ENCODE measurements at places on chromosomes 7 and 10.
A peak's percentile ranks its signal among the peaks of the same experiment; 100 is the strongest.

DNA sequence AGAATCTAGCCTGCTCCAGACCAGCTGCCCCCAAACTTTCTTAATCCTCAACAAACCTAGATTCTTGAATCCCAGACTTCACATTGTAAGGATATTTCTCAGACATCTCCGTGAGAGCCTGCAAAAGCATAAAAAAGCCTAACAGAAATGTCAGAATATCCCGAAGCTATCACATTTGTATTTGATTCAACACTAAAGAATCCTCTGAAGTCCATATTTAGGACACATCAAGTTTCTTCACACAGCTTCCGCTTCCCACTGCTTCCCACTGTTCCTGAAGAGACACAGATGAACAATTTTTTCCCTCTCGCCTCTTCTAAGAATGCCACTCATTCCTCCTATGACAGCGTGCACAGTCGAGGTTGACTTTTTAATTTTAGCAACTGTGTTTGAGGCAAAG, 396.2 kb upstream of the IGFBP3 start:
- DNase-seq, result no peak

DNA sequence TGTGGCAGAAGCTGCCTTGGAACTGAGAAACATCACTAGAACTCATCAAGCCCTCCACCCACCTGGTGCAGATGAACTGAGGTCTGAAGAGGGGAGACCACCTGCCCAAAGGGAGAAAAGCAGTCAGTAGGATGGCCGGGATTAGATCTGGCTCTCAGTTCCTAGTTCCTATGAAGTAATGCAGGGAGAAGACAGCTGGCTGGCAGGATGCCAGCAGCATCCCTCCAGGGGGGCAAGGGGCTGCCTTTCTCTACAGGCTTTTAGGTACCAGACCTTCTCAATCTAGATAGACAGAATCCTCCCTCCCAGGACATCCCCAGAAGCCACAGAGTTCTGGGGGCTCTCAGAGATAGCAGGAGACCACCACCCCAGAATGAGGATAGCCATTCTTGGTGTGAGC, 7.8 kb downstream of the CRHR2 start:
- DNase-seq, result no peak

- DNase-seq, result no peak
Measured at GRCh38 chr7:49327155-49327554, 402.8 kb downstream of the CDC14C start.

- peak; percentile 45 for DNase-seq
Measured at GRCh38 chr7:137146552-137147337, 196.8 kb downstream of the PTN start.

GRCh38 chr10:7388602-7389001, 22.2 kb downstream of the SFMBT2 start:
- no peak for DNase-seq

- DNase-seq, result no peak
Measured at GRCh38 chr7:123719197-123719721, 29.5 kb downstream of the WASL start.

GRCh38 chr7:142134909-142135308, 23.4 kb downstream of the MGAM2 start:
- no peak for DNase-seq

DNA sequence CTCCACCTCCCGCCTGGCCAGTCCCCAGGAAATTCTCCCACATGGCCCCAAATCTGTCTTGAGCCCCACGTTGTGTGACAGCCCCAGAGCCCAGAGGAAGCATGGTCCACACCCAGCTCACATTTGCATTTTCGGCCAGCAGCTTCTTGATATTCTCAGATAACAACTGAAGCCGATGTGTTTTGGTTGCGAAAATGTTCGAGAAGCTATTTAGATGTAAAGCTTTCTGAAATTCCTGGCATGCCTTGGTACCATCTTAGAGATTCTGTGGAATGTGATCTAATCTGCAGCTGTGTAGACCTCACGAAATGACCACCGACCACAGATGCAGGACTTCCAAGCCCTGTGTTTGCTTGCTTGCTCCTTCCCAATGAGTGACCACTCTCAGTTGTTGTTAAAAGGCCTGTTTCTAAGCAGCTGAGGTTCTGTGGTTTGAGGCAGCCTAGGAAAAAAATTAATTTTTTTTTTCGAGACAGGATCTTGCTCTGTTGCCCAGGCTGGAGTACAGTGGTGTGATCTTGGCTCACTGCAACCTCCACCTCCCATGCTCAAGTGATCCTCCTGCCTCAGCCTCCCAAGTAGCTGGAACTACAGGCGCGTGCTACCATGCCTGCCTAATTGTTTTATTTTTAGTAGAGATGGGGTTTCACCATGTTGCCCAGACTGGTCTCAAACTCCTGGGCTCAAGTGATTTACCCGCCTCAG, 8.8 kb downstream of the SLC4A2 start:
- no peak for DNase-seq

- no peak for DNase-seq
Measured at GRCh38 chr7:22601003-22601402, 101.0 kb upstream of the STEAP1B start.

DNA sequence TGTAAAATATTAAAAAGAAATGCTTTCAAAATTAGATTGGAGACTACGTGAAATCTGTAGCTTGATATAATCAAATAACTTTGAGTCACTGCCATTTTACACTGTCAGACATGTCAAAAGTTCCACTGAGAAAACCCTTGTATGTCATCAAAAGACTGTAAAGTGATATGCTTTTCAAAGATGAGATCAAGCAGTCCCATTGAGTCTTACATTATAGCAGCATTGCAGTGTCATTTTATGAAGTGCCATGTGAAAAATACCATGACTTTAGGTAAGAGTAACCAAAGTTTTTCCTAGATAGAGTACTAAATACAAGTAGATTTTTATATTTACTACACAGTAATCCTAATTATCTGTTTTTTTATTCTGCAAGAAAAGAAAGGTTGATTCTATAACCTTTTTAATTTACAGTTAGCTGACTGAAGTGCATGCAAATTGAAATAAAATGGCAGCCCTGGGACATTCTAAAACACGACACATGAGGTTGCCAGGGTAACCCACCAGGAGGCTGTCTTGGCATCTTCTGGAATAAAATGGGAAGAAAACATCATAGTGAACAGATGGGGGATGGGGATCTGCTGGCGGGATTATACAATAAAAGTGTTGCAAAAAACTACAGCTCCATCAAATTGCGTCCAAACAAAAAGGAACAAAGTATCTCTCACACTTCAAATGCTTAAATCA, 91.3 kb upstream of the TMEM106B start:
- DNase-seq, result no peak

GRCh38 chr7:24052572-24053260, 231.3 kb upstream of the NPY start:
- DNase-seq, result peak; percentile 12

- no peak for DNase-seq
Measured at GRCh38 chr7:122702872-122703510, at the start of gene RNF148. RNF148 (minus strand) TSS chr7:122702922; CDS start chr7:122702750, 172 bp downstream.

- no peak for DNase-seq
Measured at GRCh38 chr10:95097805-95098204, 28.5 kb upstream of the CYP2C8 start.
